ENCODE measurements at places on chromosomes 3 and 15.

GRCh38 chr15:61621865-61622264 is 392.8 kb upstream of the RORA start:
- DNase-seq: no peak

- DNase-seq: no peak
Observed at GRCh38 chr15:61081027-61081322, 148.1 kb downstream of the RORA start.

DNA sequence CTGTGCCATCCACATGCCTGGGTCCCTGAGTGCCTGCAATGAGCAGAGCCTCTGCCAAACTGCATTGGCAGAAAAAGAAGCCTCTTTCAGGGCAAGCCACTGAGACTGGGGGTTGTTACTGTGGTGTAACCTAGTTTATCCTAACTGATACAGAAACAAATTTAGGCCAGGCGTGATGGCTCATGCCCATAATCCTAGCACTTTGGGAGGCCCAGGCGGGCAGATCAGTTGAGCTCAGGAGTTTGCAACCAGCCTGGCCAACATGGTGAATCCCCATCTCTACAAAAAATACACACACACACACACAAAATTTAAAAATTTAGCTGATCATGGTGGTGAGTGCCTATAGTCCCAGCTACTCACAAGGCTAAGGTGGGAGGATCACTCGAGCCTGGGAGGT is 221.6 kb downstream of the TBC1D2B start:
- DNase-seq: no peak

- peak; percentile 68 for DNase-seq
Observed at GRCh38 chr3:38454884-38455638, 1.4 kb downstream of the ACVR2B start.

DNA sequence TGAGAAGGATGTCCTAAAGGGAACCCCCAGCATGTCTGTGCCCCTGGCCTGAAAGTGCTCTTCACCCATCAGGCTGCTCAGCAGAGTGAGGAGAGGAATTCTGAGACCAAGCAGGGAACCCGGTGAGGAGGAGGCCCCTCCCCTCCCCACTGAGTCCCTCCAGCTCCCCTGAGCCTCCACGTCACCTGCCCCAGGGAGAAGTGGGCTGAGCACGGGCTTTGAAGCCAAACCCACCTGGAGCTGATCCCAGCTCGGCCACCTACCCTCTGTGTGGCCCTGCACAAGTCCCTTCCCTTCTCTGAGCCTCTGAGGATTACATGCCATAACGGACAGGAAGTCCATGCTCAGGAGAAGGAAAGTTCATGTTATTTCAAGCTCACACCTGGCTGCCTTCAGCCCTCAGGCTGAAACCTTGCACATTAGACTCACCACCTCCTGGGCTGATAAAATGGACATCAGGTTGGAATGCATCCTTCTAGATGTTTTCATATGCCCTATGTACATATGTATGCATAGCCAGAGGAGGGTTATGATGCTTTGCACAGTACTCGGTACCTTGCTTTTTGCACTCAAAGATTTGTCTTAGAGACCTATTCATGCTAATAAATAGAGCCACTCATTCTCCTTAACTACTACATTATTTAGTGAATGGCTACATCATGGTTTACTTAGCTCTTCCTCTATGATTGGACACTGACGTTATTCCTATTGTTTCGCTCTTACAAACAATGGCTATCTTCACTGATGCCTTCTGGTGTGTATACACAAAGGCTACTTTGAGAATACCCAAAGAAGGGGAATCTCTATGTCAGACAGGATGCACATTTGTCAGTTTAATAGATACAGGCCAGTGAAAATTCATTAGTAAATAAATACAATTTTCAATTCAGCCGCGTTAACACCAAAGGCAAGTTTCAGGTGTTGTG is 31.6 kb upstream of the GATA2 start:
- no peak for DNase-seq

- DNase-seq: no peak
Observed at GRCh38 chr15:101499863-101500713, 10.6 kb upstream of the PCSK6 start.

- no peak for DNase-seq
Observed at GRCh38 chr15:65451989-65452388, 29.2 kb upstream of the IGDCC4 start.

DNA sequence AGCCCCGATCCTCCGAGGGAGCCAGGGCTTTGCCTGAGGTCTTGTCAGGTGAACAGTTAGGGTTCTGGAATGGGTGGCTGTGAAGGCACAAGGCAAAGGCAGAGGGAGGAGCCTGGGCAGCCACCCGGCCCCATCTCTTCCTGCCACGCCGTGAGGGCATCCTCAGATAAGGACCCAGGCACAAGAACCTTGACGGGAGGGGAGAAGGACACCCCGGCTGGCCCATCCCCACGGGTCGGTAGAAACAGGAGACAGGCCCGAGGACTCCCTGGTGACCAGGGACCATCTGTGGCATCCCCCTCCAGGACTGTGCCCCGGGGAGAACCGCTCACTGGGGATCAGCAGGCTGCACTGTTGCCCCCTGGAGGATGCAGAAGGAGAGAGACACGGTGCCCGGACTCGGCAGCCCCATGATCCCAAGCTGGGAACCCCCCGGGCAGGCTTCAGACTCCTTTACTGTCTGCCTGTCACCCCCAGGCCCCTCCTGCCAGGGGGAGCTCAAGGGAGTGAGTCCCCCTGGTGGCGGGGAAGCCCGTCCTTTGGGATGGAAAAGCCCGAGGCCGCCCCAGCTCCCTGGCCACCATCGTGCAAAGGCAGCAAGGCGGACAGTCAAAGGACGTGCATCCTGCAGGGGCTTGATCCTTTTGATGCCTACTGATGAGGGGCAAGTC is 12.3 kb upstream of the PCSK6 start:
- peak; percentile 57 for DNase-seq

DNA sequence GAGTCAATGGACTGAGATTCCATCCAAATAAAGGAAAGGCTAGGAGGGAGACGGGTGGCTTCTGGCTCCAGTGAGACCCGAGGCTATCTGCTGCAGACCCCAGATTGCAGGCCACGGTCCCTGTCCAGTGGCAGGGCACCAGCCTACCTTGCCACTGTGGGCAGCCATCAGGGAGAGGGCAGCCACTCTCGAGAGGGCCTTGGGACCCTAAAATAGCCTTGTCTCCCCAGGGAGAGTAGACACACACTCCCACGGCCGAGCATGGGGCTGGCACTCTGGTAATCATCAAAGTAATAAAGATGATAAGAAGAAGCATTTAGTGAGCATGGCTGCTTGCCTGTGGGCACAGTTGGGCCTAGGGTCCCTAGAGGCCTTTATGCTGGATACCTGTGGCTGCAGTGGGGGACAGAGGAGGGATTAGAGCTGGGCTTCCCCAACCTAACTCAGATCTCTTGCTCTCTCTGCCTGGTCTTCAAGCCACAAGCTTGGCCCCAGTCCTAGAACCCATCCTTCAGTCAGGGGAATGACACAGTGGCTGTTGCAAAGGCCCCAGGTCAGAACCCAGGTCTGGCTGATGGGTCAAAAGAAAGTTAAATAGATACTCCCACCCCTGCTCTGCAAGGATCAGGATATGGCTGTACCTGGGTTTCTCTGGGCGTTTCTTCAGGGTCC is 9.2 kb upstream of the VIPR1 start:
- no peak for DNase-seq

DNA sequence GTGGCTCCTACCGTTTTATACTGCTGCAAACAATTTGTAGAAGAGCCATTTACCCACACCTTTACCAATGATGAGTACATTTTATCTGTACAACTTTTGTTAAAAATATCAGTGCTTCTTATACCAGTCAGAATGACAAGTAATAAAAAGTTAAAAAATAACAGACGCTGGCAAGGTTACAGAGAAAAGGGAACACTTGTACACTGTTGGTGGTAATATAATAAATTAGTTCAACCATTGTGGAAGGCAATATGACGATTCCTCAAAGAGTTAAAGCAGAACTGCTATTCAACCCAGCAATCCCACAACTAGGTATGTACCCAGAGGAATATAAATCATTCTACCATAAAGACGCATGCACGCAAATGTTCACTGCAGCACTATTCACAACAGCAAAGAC is 51.9 kb downstream of the ARRDC4 start:
- DNase-seq: no peak

DNA sequence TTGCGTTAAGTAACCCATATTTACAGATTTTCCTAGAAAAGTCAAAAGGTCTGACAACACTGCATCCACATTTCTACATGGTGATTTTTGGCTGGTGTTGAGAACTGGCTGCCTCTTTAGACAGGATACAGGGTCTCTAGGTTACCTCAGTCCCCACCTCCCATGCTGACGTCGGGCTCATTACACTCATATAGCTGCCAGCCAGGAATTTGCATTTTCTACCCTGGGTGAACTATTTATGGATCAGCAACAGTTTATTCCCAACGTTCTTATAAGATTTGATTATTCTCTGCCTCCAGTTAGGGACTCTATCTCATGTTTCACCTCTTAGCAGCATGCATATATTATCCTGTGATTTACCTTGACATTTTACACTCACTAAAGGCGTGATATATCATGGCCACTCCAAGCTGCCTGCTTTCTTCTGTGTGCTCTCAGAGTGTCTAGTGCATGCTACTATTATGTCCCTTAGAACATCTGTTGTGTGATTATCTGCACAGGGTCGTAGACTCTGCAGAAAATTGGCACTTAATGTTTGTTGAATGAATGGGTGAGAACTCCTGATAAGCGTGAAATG is 49.0 kb downstream of the CLDN11 start:
- DNase-seq: no peak

- DNase-seq: no peak
Observed at GRCh38 chr3:67712259-67712658, 57.8 kb upstream of the SUCLG2 start.

- no peak for DNase-seq
Observed at GRCh38 chr15:99053380-99054024, 45.9 kb upstream of the PGPEP1L start.

DNA sequence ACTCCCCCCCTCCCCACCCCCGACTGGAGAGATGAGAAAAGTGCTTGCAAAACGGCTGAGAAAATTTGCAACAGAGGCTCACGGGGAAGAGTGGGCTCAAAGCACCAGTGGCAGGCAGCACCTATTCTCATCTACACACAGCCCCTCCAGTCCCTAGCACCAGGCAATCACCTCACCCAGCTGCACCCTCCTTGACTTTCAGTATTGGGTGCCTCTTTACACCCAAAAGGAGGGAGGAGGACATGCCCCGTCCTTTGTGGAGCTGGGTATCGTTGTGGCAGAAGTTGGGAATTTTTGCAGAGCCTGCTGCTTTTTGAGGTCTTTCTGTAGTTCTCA is 182.8 kb upstream of the TOPAZ1 start:
- DNase-seq: no peak

GRCh38 chr3:104553121-104553520 is 813.6 kb upstream of the ALCAM start:
- DNase-seq: no peak

- peak; percentile 84 for DNase-seq
Observed at GRCh38 chr15:78709263-78709882, 68.4 kb upstream of the CHRNB4 start.

DNA sequence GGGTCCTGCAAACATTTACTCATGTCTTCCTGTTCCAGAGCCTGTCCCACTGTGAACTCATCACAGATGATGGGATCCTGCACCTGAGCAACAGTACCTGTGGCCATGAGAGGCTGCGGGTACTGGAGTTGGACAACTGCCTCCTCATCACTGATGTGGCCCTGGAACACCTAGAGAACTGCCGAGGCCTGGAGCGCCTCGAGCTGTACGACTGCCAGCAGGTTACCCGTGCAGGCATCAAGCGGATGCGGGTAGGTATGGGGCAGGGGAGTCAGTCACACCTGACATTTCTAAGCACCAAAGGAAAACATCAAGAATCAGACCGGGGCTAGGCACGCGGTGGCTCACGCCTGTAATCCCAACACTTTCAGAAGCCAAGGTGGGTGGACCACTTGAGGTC is 56.3 kb downstream of the UBP1 start:
- no peak for DNase-seq

DNA sequence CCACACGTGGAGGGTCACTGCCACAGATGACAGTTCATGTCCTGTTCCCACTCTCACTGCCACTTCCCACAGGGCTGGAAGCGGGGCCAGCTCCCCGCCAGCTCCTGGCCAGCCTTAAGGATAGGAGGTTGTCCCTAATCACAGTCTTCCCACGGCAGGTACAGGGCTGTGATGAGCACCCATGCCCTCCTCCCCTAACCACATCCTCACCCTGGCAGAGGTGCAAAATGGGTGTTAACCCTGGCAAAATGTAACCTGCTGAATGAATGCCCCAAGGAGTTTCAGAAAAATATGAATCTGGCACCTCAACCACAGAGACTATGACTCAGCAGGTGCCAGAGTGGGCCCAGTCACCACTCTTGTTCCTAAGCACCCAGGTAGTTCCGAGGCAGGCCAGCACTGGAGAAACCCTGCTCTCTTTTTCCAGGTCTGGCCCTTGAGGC is 185.1 kb upstream of the TPM1 start:
- no peak for DNase-seq

DNA sequence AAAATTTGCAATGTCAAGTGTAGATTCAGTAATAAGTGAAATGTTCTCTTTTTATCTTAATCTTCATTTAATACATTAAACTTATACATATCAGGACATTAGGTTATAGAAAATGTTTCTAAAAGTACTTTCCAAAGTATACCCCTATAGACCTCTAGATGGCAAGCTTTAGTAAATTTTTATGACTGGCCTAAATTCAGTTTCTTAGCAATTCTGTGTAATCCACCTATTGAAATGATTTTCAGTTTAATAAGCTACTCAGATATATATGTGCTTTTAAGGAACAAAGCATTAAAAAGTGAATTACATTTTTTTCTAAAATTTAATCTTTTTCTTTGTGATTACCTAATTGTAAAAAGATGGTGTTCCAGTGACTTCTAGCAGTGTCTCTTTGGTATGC is 342.2 kb downstream of the GBE1 start:
- no peak for DNase-seq

DNA sequence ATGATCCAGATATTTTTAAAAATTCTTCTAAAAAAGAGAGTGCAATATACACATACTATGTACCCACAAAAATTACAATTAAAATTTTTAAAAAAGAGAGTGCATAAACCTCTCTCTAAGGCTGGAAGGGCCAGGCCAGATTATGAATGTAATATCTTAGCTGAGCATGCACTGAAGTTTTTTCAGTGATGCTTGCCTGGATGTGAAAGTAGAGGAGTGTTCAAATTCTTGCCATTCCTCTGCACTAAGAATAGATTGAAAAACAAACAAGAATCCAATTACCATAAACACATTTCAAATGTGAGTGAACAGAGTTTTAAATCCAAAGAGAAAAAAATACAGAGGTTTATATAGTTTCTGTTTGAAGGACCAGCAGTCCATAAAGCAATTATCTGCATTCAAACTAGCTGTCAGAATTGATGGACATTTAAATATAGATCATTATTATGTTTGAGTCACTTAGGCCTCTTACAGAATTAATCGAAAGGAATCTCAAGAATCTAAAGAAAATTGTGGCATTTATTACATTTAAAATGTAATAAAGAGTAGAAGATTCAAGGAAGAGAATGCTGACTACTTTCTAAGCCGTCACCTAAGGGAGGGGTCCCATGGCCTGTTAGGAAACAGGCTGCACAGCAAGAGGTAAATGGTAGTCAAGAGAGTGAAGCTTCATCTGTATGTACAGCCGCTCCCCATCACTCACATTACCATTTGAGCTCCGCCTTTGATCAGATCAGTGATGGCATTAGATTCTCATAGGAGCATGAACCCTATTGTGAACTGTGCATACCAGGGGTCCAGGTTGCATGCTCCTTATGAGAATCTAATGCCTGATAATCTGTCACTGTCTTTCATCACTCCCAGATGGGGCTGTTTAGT is 159.3 kb upstream of the MDFIC2 start:
- DNase-seq: no peak

GRCh38 chr15:30922480-30923311 is 19.0 kb downstream of the FAN1 start:
- no peak for DNase-seq
